ENCODE measurements at places on chromosomes 4 and X.

DNA sequence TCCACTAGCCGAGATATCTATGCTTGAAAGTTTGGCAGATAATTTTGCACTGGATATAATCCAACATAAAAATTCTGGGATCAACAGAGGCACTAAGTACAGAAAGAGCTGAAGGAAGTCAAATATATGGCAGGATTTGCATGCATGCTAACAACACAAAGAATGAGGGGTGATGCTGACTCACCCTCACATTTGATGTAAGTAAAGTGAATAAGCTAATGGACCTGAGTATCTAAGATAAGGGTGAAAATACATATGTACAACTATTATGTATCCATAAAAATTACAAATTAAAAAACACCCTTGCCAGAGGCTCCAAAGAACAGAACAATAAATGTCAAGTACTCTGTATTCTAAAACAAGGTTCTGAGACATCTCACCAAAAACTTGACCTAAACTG, 63.8 kb upstream of the PRDX4 start:
- DNase-seq = no peak

DNA sequence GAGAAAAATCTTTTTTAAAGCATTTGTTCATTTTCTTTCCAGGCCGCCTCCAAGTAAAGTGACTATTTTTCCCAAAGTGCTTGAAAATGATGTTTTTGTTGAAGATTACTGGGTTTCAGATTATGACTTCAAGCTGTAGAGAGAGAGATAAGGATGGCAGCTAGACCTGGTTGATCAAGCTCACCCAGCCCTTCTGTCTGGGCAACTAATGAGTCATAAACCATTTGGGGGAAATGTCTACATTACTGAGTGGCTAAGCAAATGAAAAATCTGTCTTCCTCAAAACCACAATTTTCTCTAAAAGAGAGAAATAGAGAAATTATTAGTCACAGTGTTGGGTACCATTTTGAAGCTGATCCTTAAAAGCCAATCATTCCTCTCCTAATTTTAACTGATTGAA, 355.4 kb upstream of the CPEB2 start:
- no peak for DNase-seq

DNA sequence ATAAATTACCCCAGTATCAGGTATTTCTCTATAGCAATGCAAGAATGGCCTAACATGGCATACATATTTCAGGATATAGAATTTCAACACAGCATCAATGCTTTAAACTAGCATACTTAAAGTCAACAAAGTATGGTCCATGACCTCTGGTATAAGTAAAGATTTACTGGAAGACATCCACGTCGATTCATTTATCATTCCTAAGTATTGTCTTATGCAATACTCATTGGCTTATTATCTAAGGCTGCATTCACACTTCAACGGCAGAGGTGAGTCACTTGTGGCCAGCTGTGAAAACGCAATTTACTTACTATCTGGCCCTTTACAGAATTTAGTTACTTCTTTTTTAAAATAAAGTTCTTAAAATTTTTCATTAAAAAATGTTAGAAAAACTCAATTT, 42.6 kb downstream of the ADGRA3 start:
- DNase-seq = no peak

DNA sequence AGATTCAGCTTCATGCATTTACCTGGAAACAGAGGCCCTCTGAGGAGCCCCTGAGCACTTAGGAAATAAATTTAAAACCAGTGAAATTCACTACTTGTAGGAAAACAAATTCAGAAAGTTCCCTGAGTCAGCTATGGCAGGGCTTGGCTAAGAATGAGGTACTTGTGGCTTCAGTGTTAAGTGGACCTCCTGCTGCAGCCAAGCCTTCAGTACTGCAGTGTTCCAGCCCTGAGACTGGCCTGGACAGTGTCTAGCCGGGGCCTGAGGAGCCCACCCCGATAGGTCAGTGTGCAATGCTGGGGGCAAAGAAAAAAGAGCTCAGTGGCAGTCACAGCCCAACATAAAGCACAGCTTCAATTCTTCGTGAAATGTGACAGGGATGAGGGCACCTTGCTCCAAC, 41.9 kb downstream of the F11 start:
- DNase-seq = no peak

- DNase-seq = no peak
Observed at GRCh38 chr4:26217481-26217880, 103.3 kb upstream of the RBPJ start.

All from stimulated activated CD8-positive, alpha-beta memory T cell treated with anti-CD3 and anti-CD28 coated beads, Interleukin-2, amount 100 ng/mL, for 48 hours (primary cell).